ENCODE measurements at places on chromosomes 2 and 18. TPM values are rescaled to one million over a fixed set of nuclear protein-coding genes. Genes with fewer than 3 reads are reported as not detected.

GRCh38 chr2:234135750-234136221 lies 85.3 kb downstream of the SPP2 start:
- peak; percentile 86 for DNase-seq

The AAK1 gene
- 63.0 TPM for total RNA-seq

The MC2R gene
- total RNA-seq, result not detected

DNA sequence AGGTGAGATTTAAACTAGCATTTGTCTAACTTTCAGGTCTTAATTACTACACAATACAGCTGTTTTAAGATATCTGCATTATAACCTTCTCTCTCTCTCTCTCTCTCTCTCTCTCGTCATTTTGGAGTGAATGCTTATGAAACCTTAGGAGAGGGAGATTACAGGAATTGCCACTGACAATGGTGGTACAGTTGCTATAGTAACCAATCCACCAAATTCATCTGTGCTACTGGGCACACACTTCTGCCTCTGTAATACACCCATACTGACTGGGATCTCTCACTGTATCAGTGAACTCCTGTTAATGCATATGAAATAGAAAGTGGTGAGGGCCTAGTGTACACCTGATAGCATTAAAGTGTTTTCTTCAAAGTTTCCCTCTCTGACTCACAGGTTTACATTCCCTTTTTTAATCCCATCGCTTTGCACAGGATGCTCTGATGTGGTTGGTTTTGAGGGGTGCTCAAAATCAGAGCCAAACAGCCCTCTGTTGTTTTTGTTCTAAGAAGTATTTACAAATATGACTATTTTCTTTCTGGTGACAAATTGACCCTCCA lies 13.1 kb downstream of the KLHL14 start:
- no peak for DNase-seq

DNA sequence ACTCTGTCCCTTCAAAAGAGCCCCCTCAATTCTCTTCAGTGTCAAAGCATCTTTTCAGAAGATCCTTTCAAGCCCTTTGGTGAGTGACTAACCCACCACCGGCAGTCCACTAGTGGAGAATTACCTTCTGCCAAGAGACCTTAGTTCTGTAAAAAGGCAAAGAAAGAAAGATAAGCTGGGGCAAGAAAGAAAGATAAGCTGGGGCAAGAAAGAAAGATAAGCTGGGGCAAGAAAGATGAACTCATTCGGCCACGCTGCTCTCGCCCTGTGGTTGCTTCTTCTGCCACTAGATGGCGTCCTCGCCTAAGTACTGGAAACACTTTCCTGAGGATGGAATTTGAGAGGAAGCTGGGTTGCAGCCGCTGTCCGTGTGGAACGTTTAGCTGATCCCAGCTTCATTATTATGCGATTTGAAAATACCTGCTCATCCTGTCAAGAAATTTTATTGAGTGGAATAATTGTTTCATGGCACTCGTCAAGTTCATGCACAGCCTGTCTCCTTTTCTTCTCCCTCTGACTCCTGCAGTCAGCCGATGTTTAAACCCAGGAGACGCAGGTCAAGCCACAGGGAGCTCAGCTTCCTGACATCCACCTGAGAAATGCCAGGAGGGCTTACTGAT lies 17.3 kb upstream of the ANXA4 start:
- peak; percentile 93 for DNase-seq

DNA sequence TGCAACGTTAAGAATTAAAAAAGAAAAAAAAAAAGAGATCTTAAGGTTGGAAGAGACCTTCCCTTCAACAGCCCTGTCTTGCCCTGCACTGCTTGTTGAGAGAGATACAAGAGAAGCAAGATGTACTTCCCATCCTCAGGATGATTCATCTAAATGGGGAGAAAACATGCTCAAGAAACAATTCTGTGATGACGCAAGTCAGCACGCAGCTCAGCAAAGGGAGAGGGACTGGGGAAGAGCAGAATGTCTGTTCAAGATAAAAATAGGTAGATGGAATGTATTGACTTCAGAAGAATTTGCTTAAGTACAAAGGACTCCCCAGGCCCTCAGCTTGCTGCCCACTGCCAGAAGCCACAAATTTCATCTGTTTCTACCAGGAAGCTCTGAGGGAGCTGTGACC lies 198.2 kb upstream of the SPRED2 start:
- DNase-seq, result no peak

GRCh38 chr2:205077159-205077558 lies 531.9 kb downstream of the PARD3B start:
- DNase-seq, result no peak

The BUB1 gene
- total RNA-seq, result 1.1 TPM

- no peak for DNase-seq
Observed at GRCh38 chr2:112995346-112995920, 9.8 kb upstream of the IL36A start.

The KIF5C gene
- total RNA-seq, result 1.3 TPM

DNA sequence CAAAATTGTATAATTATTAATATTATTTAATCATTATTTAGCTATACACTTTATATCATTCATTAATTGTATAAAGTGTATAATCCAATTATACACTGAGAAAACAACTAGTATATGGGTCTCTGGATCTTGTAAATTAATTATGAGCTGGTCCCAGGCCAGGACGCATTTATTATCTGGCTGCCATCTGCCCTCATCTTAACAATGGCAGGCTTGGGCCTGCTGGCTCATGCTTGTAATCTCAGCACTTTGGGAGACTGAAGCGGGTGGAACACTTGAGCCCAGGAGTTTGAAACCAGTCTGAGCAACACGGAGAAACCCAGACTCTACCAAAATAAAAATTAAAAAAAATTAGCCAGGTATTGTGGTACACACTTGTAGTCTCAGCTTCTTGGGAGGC lies 502.2 kb upstream of the NRXN1 start:
- no peak for DNase-seq

The MAP2 gene
- 24.7 TPM for total RNA-seq

- DNase-seq, result peak; percentile 46
Observed at GRCh38 chr2:241897231-241897916, 27.8 kb downstream of the RTP5 start.

DNA sequence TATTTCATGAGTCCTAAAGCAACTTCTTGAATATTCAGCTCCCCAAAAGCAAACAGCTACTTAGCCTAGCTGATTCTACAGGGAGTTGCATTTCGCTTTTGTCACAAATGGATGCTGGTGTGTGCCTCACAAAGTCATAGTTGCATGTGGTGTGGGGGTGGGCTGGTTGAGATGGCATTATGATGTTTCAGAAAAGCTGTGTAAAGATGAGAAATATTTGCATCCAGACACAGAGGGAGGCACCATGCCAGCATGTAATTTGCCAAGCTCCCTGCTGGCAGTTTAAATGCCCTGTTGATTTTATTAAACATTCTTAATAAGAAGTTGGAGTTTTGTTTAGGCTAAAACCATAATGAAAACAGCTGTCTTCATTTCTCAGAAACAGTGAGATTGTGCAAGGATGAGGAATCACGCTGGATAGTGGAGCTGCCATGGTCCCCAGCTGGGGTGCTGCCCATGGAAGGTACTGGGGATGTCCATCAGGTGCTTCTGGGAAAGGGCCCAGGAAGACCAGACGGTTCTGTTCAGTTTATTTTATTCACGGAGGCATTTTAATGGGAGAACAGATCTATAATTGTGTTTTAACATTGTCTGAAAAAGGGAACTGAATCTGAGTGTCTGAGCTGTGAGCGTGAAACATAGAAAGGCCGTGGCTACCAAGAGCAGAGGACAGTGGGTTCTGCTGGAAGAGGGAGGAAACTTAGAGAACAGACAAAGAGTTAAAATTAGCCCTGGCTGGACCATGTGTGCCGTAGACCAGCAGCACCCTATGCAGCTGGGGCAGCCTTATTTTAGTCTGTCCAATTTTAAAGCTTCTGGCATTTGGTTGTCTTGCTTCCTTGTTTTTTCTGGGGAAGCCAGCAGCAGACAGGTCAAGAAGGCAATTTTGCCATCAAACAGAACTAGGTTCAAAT lies 177.1 kb downstream of the FAM210A start:
- DNase-seq, result peak; percentile 64

GRCh38 chr2:39584283-39584965 lies 81.3 kb upstream of the TMEM178A start:
- no peak for DNase-seq

GRCh38 chr2:27954221-27954673 lies 63.7 kb downstream of the BABAM2 start:
- DNase-seq, result no peak

- no peak for DNase-seq
Observed at GRCh38 chr18:9482790-9483189, 7.5 kb downstream of the RALBP1 start.

DNA sequence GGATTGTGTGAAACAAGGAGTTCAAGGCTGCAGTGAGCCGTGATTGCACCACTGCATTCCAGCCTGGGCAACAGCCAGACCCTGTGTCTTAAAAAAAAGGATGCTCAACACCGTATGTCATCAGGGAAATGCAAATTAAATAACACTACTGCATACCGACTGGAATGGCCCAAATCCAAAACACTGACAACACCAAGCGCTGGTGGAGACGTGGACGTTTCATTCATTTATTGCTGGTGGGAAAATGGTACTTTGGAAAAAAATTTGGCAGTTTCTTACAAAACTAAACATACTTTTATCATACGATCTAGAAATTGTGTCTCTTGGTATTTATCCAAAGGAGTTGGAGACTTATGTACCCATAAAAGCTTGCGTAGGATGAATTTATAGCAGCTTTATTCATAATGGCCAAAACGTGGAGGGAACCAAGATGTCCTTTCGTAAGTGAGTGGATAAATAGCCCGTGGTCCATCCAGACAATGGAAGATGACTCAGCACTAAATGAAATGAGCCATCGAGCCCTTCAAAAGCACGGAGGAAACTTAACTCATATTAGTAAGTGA lies 24.2 kb downstream of the NEU4 start:
- DNase-seq, result no peak

DNA sequence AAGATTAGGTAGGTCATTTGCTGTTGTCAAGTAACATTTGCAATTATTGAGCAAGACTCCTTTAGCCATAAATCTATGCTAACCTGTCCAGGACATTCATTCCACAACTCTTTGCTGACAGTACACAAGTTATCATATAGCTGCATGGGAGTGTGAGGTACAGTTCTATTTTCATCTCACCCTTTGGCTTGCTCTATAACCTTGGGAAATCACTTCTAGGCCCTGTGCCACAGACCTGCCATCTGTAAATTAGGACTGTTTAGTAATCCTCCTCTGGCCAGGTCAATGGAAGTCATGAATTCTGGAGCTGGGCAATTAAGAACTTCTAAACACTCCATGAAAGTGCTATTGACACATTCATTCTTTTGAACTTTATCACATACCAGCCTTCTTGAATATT lies 34.6 kb upstream of the PAIP2B start:
- no peak for DNase-seq

The EVA1A gene
- 0.56 TPM for total RNA-seq

DNA sequence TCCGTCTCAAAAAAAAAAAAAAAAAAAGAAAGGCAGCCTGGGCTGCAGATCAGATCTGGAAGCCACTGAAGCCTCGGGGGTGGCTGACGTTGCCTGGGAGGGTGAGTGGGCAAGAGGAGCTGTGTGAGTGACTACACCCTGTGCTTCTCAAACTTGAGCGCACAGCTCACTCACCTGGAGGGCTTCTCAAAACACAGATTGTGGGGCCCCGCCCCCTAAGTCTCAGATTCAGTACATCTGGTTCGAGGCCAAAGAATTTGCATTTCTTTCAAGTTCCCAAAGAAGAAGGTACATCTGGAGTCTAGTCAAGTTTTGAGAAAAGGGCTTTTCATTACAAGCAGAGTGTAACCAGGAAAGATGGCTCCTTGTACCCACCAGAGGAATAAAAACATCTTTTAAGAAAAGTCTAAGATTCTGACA lies 97.7 kb upstream of the CAB39 start:
- DNase-seq, result no peak

Measured in posterior vena cava (tissue), 2 donors.